Dorsolateral prefrontal cortex (tissue), 122 donors: ENCODE measurements at places on chromosomes 2 and 18. TPM values are rescaled to one million over a fixed set of nuclear protein-coding genes. Genes with fewer than 3 reads are reported as not detected.

DNA sequence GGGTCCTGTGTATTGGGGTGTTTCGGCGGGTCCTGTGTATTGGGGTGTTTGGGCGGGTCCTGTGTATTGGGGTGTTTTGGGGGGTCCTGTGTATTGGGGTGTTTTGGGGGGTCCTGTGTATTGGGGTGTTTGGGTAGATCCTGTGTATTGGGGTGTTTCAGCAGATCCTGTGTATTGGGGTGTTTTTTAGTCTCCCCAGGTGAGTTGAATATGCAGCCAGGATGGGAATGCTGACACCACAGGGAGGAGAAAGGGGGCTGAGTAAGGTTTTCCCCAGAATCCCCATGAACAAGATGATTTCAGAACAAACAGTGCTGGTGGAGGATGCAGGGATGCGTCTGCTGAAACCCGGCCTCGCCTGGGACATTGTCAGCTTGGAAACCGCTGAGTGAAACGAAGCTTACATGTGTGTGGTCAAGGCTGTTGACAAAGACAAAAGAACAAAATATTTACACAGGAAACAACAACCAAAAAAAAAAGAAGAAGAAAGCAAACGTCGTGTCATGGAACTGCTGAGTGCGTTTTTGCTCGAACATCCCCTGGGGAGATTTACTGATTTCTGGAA lies 88.5 kb upstream of the ODC1 start:
- DNase-seq: no peak

DNA sequence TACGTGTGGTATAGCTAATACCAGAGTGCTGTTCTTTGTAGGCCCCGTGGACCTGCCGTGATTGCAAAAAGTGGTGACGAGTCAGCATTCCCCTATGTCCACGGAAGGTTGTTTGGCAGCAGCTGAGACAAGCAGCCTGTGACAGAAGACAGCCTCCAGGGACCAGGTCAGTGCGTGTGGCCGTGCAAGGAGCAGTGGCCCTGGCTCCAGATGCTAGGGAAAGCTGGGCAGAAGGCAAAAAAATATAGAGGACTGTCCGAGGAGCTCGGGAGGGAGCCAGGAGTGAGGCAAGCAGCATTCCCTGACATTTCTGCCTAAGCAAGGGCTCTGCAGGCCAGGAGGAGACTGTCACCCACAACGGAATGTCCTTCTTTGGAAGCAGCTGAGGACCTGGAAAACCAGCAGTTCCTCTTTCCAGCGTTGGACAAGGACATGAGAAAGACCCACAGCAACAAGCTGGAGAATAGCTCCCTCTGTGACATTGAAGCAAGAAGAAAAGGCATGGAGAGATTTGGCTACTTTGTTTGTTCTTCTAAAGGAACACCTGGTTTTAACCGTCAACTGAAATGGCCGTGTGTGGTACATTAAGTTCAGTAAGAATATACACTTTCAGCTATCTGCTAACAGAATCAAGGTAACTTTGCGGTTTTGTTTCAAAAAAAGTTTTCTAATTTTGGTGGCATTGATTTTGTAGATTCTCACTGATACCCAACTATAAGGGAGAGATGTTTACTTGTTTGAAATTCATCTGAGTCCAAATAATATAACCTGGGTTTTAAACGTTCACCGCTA lies 58.3 kb downstream of the NPAS2 start:
- DNase-seq: no peak

GRCh38 chr18:46449499-46449898 lies 207.5 kb downstream of the LOXHD1 start:
- no peak for DNase-seq

GRCh38 chr18:75365254-75365629 lies 62.3 kb downstream of the SMIM21 start:
- DNase-seq: no peak

- no peak for DNase-seq
These were observed 2.5 kb downstream of the GYPC start for GRCh38 chr2:126658319-126658904.

DNA sequence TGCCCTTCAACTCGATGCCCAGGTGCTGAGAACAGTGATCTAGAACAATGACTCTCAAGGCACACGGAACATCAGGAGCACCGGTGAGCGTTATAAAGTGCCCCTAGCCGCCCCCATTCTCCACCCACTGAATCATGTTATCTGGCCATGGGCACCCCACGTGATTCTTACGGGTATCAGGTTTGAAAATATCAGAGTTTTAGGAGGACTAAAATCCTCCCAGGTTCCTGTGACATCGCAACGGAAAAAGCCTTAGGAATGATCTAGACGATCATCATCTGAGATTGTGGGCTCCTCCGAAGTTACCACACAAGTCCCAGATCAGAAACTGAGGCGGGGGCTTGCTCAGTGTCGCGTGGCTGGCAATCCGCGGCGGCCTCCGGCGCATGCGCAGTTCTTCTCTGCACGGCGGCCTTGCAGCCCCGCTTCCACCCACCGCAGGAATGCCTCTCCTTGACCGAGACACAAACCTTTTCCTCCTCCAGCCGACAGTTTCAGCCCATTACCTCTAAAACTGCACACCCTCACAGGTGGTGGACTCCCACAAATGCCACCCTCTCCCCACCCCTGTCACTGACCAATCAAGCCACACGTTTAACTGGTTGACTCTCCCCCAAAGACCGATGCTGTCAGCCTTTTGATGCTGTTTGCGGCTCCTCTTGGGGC lies 5.8 kb upstream of the MRPL33 start:
- peak; percentile 33 for DNase-seq

The AMER3 gene
- total RNA-seq: 30.5 TPM

- no peak for DNase-seq
These were observed 48.3 kb downstream of the MYO3B start for GRCh38 chr2:170226216-170226615.

The SAG gene
- 0.38 TPM for total RNA-seq

The MAP3K19 gene
- 0.85 TPM for total RNA-seq

The C2orf80 gene
- total RNA-seq: 38.9 TPM
